ENCODE measurements at places on chromosomes 7 and 10.
A peak's percentile ranks its signal among the peaks of the same experiment; 100 is the strongest.

DNA sequence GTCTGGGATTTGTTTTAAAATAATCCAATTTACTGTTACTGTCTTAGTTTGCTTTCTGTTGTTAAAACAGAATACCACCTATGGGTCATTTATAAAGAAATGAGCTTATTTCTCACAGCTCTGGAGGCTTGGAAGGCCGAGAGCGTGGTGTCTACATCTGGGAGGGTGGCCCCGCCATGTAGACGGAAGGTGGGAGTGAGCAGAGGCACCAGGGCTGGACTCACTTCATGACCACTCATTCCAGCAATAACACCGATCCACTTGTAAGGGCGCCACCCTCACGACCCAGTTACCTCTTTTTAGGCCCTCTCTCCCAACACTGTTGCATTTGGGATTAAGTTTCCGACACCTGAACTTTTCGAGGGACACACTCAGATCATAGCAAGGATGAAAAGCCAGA lies 36.2 kb upstream of the CFAP46 start:
- no peak for DNase-seq

DNA sequence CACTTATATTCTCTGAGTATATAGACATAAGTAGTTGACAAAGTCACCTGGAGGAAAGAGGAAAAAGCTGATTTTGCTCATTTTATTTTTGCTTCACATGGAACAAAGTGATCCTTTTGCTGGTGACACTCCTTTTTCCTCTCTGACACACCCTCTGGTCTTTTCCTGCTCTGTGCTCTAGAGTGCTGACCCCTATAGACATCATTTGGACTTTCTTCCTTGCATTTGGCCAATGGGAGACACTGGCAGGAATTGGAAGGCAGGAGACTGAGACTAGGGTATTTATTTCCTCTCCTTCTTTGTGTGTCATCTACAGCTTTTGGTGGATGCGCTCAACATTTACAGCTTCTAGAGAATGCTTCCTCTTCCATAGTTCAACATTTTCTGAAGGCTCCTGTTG lies 1078.1 kb downstream of the SORCS1 start:
- DNase-seq = peak; percentile 23

DNA sequence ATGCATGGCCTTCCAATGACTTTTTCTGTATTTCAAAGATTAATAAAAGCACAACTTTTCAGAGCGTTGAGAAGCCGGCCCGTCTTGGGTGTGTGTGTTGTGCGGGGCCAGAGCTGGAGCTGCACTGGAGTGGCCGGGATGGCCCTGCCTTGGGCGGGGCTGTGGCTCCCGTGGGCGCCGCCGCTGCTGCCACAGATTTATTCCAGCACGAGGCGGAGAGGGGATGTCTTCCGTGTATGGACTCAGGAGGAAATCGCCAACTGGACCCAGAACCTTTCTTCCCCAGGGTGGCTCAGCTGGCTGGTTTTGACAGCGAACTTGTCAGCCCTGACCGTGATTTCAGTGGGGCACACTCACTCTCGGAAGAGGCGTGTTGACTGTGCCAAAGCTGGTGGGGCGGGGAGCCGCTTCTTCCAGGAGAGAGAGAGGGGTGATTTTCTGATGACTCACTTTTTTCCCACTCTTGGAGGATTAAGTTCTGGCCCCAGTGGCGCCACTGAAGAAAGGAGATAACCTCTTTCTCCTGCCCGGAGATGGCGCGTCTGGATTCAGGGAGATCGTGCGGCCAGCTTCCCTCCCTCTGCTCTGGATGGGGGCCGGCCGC lies 72.4 kb downstream of the DNAJB6 start:
- DNase-seq = no peak

GRCh38 chr7:19508821-19509220 lies 200.0 kb downstream of the POLR1F start:
- DNase-seq = no peak

DNA sequence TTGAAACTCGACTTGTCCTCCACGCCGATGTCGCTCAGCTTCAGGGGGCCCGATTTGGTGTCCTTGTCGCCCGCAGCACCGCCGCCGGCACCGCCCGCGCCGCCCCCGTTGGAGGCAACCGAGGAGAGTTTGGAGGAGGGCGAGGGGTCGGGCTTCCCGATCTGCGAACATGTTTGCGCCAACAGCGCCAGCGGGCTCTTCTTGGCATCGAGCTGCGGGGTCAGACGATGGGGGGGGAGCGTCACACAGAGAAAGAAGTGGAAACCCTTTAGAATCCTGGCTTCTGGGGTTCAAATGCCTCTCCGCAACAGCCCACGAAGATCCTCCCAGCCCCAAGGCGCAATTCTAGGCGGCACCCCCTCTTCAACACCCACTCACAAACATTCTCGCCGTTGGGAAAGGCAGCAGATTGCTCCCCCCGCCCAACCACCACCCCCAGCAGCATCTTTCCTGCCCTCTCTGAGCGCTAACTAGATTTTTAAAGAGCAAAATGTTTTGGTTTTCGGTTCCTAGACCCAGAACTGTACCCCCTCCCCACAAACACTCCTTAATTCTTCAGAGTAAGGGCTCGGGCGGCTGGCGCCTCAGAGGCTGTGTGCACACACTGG lies 1.3 kb downstream of the ZNF503 start:
- no peak for DNase-seq

DNA sequence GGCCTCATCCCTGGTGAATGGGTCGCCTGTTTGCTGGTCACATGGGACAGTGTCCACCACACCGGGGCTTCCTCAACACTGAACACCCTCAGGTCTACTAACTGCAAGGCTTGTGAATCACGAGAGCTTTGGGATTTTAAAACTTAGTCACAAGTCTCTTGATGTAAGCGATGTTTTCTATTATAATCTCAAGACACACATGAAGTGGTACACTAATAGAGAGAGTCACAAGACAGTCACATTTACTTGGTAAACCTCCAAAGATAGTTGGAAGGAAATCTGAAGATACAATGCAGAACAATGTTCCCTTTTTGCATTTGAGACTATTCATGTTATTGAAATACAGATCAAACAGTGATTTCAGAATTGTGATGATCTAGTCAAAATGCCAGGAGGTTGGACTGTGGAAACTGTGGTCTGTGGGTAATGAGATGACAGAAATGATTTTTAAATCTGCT lies 233.1 kb upstream of the KLF6 start:
- DNase-seq = no peak

GRCh38 chr7:137916980-137917645 lies 70.3 kb upstream of the DGKI start:
- DNase-seq = no peak

Measured in HT1080 (cell line).